Muscle of arm (tissue), 14 donors: ENCODE measurements at places on chromosomes 12 and 14.
A peak's percentile ranks its signal among the peaks of the same experiment; 100 is the strongest.

DNA sequence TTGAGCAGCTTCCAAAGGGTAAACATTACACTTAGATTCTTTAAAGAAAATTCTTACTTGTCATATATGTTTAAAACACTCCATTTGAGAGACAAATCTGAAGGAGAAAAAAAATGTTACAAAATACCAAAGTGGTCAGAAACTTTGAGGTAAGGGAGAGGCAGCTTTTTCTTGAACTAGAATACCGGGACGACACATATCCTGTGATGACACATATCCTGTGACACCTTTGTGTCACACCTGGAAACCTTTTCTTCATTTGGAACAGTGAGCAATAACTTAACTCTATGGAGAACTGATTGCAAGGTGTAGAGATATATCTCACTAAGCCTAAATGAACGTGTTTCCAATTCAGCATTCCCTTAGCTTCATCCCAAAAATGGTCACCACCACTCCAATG is 4.6 kb upstream of the GRIN2B start:
- DNase-seq = no peak

GRCh38 chr12:113326775-113327395 is 8.0 kb downstream of the SLC8B1 start:
- peak; percentile 38 for DNase-seq

DNA sequence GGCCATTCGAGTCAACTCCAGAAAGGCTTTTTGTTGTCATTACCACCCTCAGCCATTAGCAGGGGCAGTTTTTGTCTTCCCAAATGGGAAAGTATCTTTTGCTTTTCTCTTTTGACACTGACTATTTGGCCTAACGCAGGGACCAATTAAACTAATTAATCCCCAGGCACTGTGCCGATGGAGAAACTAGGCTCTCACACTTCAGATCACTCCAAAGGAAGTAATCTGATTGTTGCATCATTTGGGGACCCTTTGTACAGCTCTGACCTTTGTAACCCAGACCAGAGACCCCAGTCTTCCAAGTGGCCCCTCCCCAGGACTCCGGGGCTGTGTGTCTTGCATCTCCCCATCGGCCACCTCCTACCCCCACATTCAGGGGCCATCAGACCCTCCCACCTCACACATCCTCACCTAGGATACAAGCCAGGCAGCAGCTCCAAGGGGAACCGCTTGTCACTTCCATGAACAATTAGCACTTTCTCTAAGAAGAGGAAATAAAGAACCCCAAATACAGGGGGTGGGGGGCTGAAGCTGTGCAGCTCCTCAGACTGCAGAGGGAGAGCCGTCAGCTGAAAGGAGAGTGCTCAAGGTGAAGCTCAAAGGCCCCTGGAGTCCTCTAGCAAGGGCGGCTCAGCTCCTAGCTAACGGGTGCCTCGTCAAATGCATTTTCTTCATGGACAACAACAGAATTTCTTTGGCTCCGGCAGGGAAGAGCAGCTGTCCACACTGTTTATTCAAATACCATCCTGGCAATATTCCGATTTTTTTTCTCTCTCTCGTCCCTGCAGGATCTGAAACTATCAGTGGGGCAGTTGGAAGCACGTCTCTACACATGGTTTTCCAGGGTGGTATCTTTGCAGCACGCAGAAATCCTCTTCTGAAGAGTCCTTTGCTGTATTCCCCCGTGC is 64.3 kb upstream of the DIO3 start:
- DNase-seq = no peak

GRCh38 chr12:85951823-85952222 is 77.7 kb downstream of the NTS start:
- DNase-seq = no peak

DNA sequence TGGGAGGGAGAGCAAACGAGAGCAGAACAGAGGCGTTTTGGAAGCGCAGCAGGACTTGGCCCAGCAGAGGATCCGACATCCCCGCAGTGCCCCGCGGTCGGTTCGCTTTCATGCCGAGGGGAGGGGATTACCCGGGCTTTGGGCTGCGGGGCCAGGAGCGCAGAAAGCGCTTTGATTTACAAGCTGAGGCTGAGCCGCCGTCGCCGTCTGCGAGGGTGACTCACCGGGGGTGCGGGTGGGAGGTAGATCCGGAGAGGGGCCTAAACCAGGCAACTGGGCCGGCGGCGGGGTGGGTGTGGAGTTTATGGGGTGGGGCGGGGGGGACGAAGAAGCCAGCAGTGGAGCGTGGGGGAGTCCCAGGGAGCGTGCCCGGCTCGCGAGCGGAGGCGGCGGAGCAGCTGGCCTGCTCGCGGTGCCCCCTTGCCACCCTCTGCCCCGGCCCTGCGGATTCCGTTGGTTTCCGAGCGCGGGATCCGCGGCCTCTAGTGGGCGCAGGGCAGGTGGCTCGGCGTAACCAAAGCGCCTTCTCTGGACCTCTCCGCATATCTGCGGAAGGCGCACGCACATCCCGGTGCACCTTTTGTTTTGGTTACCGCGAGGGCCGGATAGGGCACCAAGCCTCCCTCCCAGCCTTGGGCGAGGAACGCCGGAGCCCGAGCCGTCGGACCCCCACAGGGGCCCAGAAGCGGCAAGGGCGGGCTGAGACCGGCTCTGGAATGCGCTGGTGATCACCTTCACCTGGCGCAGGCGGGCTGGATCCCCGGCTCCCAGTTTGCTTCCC is 2.6 kb downstream of the SIX4 start:
- DNase-seq = peak; percentile 42

- peak; percentile 81 for DNase-seq
These were observed 6.6 kb downstream of the CARMIL3 start for GRCh38 chr14:24058260-24058950.

DNA sequence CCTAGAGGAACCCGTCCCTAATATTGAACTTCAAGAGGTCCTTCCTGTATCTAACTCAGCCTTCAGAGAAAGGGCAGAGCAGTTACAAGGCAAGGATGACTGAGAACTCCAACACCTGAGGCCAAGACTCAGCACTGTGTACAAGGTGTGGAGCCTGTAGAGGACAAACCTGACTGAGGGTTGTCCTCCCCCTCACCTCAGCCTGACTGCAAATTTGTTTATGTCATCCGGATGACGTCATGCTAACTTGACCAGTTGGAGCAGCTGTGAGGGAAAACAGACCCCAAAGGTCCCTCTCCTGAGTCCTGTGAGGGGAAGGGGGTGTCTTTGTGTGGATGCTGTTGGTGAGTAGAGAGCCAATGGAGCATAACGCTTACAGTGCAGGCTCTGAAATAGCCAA is 4.3 kb downstream of the CRACR2A start:
- DNase-seq = no peak

DNA sequence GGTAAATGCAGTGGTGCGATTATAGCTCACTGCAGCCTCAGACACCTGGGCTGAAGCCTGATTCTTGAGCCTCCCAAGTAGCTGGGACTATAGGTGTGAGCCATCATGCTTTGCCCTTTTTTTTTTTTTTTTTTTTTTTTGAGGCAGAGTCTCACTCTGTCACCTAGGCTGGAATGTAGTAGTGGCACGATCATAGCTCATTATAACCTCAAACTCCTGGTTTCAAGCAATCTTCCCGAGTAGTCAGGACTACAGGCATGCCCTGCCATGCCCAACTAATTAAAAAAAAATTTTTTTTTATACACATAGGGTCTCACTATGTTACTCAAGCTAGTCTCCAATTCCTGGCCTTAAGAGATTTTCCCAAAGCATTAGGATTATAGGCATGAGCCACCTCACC is 6.9 kb downstream of the ATP2A2 start:
- no peak for DNase-seq

- DNase-seq = no peak
These were observed 111.2 kb upstream of the FLRT2 start for GRCh38 chr14:85418721-85419120.

DNA sequence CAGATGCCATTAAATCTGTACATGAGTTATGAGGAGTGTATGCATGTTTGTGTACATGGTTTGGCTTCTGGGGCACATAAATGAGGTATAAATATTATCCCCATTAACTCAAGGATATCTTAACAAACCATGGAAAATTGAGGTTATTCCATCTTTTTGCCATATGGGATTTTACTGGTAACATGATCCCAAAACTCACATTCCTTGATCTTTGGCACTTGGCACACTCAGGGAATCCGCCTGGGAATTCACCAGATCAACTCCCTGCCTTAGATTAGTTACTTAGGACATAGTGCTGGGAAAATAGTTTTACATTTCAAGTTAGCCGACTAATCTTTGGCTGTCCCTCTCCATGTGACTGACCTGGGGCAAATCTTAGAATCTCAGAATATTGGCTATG is 16.9 kb downstream of the CDKN1B start:
- DNase-seq = no peak

DNA sequence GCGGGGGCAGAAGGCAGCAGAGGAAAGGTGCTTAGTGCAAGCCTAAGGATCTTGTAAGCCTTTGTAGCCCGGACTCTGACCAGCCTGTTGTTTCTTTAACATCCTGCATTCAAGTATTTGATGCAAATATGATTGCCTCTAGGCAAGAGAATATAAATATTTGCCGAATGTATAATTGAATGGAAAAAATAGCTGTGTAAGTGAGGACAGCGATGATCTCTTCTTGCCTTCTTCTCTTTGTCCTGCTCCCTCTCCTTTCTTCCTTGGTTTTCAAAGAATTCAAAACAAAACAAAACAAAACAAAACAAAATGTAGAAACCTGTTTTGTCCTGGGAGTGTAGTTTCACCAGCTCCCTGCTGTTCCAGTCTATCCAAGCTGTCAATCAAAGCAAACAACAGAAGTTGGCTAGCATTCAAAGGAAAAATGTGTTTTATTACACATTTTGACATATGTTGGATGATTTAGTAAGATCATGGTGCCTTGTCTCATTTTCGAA is 74.9 kb upstream of the CPM start:
- no peak for DNase-seq

DNA sequence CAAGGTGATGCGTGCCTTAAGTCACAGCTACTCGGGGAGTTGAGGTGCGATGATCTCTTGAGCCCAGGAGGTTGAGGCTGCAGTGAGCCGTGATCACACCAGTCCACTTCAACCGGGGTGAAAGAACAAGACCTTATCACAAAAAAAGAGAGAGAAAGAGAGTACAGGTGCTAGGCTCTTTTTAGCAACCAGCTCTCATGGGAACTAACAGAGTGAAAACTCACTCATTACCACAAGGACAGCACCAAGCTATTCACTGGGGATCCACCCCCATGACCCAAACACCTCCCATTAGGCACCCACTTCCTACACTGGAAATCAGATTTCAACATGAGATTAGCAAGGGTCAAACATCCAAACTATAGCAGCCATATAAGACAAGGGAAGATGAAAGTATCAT is 164.2 kb downstream of the NDUFA12 start:
- DNase-seq = no peak

- no peak for DNase-seq
These were observed 7.3 kb downstream of the LHX5 start for GRCh38 chr12:113464452-113464775.

DNA sequence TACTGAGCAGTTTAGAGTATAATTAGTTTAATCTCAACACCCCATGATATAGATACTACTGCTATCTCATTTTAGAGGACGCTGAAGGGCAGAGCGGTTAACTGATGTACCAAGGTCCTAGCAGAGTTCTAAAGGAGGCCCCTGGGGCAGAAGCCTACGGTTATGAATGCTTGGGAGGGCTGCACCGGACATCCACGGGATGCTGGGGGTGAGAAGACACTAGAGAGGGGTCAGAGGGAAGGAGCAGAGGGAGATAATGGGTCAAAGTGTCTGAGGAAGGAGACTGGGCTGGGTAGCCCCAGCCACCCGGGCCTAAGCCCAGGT is 1.6 kb upstream of the ACTR6 start:
- no peak for DNase-seq

GRCh38 chr14:23442721-23443356 is 7.4 kb upstream of the MYH7 start:
- no peak for DNase-seq

DNA sequence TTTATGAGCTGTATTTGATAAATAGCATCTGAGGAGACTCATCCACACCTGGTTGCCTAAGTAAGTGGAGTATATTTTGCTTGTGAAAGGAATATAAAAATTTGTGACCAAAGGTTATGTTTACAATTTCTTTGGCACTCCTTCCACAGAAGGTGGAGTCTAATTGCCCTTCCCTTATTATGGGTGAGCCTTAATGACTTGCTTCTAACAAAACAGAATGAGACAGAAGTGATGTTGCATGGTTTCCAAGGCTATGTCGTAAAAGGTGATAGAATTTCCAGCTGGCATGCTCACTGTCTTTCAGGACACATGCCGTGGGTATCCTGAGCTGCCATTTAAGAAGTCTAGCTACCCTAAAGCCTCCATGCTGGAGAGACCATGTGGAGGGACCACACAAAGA is 116.8 kb upstream of the ABCD2 start:
- DNase-seq = no peak

DNA sequence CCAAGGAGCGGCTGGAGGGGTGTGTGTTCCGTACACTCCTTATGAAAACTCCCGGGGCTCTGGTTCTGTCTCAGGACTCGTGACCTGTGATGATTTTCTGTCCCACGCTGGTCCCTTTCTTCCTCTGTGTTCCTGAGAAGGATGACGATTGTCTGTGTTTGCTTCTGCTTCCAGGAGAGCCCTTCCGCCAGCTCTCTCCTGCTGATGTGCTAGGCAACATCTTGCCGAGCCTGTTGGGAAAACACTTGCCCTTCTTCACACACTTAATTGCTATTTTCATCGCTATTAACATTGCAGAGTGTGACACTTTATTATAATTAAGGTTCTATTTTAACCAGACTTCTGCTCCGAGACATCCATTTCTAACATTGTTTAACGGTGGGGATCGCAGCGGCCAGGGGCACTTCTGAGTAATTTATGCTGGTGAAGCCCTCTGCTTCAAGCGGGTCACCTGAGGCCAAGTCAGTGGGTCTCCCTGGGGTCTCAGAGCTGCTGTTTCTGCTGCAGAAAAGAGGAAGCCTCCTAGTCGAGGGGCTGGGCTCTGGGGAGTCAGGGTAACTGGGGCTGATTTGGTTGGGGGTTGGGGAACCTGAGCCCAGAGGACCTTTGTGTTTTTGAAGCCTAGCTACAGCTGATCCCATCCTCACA is 88.6 kb downstream of the PRMT8 start:
- DNase-seq = no peak

DNA sequence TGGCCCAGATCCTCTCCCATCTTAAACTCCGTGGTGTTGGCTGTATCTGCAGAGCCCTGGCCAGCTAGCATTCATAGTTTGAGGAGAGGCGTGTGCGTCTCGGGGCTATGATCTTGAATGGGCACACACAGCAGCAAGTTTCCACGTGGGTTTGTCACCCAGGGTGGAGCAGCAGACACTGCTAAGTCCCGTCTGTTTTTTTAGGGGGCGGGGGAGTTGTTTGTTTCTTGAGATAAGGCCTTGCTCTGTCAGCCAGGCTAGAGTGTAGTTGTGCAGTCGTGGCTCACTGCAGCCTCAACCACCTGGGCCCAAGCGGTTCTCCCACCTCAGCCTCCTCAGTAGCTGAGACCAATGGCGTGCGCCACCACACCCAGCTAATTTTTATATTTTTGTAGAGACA is 20.1 kb upstream of the TEX22 start:
- DNase-seq = no peak

DNA sequence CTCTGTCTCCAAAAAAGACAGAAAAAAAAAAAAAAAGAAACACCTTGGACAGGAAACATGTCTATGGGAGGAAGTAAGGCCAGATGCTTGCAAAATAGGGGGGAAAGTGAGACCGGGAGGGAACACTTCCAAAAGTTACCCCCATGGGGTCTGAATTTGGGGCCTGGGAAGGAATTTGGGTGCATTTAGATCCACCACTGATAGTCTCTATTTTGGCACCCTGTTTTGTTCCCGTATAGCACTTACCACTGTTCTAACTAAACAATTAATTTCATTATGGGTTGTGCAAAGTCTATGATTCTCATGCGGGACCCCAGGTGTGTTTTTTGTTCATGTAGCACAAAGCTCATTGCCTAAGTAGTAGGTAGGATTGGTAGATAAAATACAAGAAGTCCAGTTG is 1.4 kb upstream of the MLEC start:
- DNase-seq = no peak
